ENCODE measurements at places on chromosomes 6 and 20. TPM values are rescaled to one million over a fixed set of nuclear protein-coding genes. Genes with fewer than 3 reads are reported as not detected.

Gene TM9SF4
- 35.4 TPM for total RNA-seq

Gene IL17A
- total RNA-seq: not detected

Gene SMPD2
- total RNA-seq: 8.3 TPM

Gene KIAA1755
- 0.66 TPM for total RNA-seq

Gene SMIM26
- 89.2 TPM for total RNA-seq

Gene GNRH2
- not detected for total RNA-seq

Gene MLN
- total RNA-seq: not detected

Gene PRICKLE4
- total RNA-seq: not detected

Gene COL21A1
- total RNA-seq: 6.2 TPM

Gene PSORS1C2
- not detected for total RNA-seq

Gene COL9A1
- total RNA-seq: not detected

Gene ZKSCAN4
- 5.4 TPM for total RNA-seq

Gene VSTM2L
- 0.66 TPM for total RNA-seq

Gene FAM162B
- total RNA-seq: 14.1 TPM

Gene CRISP2
- not detected for total RNA-seq

Gene CUL9
- 39.2 TPM for total RNA-seq

Gene HUS1B
- total RNA-seq: 1.4 TPM

Gene BCKDHB
- total RNA-seq: 11.7 TPM

Gene MYB
- 0.12 TPM for total RNA-seq

Gene SPEF1
- 0.25 TPM for total RNA-seq

Gene C20orf144
- total RNA-seq: 0.11 TPM

Gene TGM2
- 221 TPM for total RNA-seq

Gene COL9A3
- total RNA-seq: 0.11 TPM

Gene SMOC2
- total RNA-seq: not detected

Gene TUBB2B
- total RNA-seq: 0.89 TPM

Gene CRIP3
- not detected for total RNA-seq

Gene VGLL2
- not detected for total RNA-seq

Gene RCAN2
- 1.5 TPM for total RNA-seq

Gene TPBG
- 93.1 TPM for total RNA-seq

Gene PRRC2A
- total RNA-seq: 46.1 TPM

Gene MOXD1
- total RNA-seq: 44.4 TPM

Gene CFAP206
- total RNA-seq: 0.37 TPM

Gene KCNB1
- total RNA-seq: under 0.01 TPM

Gene C6orf47
- 28.4 TPM for total RNA-seq

Gene GPX5
- total RNA-seq: not detected

Gene SLC22A2
- total RNA-seq: 0.12 TPM

Gene NECAB3
- total RNA-seq: 29.9 TPM

Gene SMLR1
- not detected for total RNA-seq

Gene LY6G5C
- 0.33 TPM for total RNA-seq

Gene NKAIN4
- total RNA-seq: not detected

Gene WFDC12
- not detected for total RNA-seq

Gene CYP24A1
- not detected for total RNA-seq

Gene CD93
- total RNA-seq: 1.00 TPM

Gene ZNF311
- total RNA-seq: 1.7 TPM

Gene DDO
- total RNA-seq: 3.0 TPM

Gene C6orf141
- total RNA-seq: 55.3 TPM

Gene PSMB9
- total RNA-seq: 30.7 TPM

Gene PGC
- total RNA-seq: not detected

Gene RIPOR2
- 8.7 TPM for total RNA-seq

Gene LRRC73
- total RNA-seq: 0.62 TPM

Gene HTR1B
- not detected for total RNA-seq

Gene TLDC2
- not detected for total RNA-seq

Gene ATP6V1G2
- 2.0 TPM for total RNA-seq
